ENCODE measurements at places on chromosomes 3 and 15. TPM values are rescaled to one million over a fixed set of nuclear protein-coding genes. Genes with fewer than 3 reads are reported as not detected.

- no peak for DNase-seq
Observed at GRCh38 chr3:169923831-169924230, 12.5 kb downstream of the SAMD7 start.

The CRELD1 gene
- 116 TPM for total RNA-seq

GRCh38 chr3:4529876-4530588 is 36.9 kb downstream of the ITPR1 start:
- no peak for DNase-seq

DNA sequence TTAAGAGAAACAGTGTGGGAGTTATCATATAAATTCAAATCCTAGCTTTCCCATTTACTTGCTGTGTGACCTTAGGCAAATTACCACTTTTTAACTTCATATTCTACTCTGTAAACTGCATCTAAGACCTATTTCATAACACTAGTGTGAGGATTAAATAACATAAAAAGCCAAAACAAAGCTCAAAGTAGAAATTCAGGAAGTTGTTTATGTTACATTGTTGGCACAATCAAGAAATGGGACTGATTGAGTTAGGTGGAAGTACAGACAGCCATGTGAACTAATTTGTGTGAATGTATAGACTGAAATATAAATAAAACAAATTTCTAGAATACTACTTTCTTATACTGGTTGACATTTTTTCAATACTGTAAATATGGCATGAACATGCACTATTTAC is 131.7 kb downstream of the STAG1 start:
- DNase-seq: no peak

DNA sequence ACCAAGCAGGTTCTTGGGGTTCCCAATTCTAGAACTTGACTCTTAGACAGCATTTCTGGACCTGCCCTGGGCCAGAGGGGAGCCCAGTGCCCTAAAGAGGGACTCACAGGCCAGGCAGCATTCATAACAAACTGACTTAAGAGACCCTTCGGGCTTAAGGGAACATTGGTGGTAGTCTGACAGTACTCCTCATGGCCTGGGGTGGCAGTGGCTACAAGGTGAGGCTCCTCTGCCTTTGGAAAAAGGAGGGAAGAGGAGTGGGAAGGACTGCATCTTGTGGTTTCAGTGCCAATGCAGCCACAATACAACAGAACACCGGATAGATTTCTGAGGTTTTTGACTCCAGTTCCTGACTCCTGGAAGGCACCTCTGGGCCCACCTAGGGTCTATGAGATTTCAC is 172.2 kb upstream of the STRIT1 start:
- no peak for DNase-seq

The PLSCR5 gene
- total RNA-seq: not detected

The TBC1D23 gene
- 43.6 TPM for total RNA-seq

GRCh38 chr3:181713676-181714612 is 2.2 kb downstream of the SOX2 start:
- DNase-seq: no peak

- DNase-seq: no peak
Observed at GRCh38 chr15:95932141-95932540, 398.4 kb upstream of the NR2F2 start.

All from mucosa of gallbladder (tissue), 1 donor.